A172 (cell line): ENCODE measurements at places on chromosomes 7 and 10. TPM values are rescaled to one million over a fixed set of nuclear protein-coding genes. Genes with fewer than 3 reads are reported as not detected.

DNA sequence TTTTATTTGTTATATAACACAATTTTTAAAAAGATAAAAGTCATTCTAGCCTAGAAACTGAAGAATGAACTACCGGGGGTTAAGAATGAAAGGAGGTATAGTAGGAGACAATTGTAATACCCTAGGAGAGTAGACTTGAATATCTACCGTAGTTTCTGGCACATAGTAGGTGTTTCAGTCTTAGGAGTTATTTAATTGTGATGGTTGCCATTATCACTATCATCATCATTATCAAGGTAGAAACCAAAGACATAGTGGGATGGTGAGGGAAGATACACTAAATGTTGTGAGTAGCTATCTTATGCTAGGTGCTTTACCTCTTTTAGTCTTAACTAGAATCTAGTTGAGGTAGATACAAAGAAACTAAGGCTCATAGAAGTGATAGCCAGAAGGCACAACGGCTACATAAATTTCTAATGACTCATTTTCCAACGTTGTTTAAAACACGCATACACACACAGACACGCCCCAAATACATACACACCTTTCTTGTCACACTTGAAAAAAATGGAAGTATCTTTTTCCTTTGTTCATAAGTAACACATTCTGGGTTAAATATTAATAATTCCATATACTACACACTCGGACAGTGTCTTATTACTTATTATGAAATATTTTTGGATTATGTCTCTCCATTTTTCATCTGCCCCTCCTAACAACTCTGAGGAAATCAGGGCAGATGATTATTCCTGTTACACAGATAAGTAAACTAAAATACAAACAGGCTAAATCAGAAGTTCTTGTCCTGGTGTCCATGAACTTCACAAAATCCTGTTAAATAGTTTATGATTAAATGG, 2.0 kb upstream of the ANLN start:
- DNase-seq, result no peak

DNA sequence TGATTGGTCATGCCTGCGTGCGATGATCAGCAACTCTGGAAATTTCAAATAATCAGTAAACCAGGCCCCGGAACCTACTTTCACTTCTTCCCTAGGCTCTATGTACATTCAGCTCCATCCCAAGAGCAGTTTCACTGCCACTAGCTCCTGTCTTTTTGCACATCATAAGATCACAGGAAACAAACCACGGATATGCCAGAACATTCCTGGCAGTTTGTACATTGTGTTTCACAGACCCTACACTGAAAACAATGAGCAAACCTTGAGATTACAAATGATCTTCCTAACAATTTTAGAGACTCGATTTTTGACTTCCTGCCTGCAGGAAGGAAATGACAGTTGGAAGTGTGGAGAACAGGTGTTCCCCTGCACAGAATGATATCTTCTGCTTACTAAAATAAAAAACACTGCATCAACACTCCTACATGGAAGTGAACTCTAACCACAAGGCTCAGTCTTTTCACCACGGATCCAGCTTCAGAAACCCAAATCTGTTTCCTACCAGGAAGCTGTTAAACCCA, 7.6 kb upstream of the TMEM236 start:
- no peak for DNase-seq

DNA sequence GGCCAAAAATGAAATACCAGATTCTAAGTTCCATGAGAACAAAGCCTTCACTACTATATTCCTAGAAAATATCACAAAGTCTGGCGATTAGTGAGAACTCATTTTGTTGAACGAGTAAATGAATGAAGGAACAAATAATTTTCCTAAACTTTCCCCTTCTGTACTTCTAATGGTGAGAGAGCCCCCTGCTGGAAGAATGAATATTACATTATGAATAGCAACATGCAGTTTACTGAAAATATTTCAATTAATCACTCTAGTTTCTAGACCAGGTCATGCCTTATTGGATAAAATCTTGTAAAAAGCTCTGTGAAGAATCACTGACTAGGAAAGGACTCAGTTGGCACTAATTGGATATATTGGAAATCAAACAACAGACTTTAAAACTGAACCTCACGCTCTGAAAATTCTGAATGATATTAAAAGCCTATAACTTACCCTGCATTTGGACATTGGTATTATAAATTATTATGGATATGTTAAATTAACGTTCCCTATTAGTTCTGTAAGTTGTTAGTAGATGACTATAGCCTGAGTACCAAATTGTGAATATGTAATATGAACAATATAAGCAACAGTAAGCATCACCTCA, 32.4 kb upstream of the MTPN start:
- peak; percentile 27 for DNase-seq

- no peak for DNase-seq
Measured at GRCh38 chr7:22214000-22214399, 143.0 kb downstream of the RAPGEF5 start.

- no peak for DNase-seq
Measured at GRCh38 chr10:6578251-6578771, 1.8 kb downstream of the PRKCQ start.

DNA sequence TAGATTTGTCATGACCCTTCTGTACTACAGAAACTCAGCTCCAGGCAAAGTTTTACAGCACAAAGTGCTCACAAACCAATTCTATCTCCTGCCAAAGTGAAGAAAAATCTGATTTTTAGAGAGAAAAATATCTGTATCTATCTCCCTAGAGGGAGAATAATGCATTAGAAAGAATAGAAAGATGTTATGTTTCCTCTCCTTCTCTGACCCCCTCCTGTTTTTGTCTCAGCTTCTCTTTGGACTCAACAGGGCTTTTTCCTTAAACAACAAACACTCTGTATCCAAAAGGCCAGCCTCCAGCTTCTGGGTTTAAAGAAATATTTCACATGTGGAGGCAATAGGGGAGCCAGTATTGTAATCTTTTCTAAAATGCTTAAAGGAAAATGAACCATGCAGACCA, 627.4 kb downstream of the REEP3 start:
- DNase-seq, result no peak

DNA sequence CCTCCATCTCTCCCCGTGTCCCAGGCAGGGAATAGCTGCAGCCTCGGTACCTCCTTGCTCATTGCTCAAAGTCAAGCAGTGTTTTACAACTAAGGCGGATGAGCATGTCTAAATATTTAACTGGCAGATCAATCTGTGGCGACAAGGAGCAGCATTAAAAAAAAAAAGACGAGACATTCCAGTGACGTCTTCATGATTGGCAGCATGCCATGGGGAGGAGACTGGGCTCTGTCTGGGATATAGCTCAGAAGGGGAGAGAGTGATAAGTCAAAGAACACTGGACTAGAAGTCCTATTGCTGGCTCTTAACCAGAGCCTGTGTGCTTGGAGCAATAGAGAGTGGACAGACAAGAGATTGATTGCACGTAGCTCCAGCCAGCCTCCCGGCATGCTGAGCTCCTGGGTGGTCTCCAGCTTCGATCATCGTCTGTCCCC, 287.5 kb upstream of the PODXL start:
- peak; percentile 18 for DNase-seq

DNA sequence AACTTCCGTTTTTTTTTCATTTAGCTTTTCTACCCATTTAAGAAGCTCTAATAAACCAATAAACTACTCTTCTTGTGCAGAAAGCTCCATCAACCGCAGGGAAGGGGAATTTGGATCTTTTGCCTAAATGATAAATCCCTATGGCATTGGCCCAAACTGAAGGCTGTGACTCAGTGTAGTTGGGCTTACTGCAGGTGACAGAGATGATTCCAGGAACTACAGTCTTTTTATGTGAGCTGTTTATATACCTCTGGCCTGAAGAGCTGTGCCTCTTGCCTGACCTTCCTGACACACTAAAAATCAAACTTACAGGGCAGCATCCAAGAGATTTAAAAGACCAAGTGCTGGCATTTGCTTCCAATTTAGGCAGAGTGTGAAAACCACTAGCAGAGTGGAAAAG, 25.2 kb downstream of the ABCB1 start:
- peak; percentile 51 for DNase-seq

DNA sequence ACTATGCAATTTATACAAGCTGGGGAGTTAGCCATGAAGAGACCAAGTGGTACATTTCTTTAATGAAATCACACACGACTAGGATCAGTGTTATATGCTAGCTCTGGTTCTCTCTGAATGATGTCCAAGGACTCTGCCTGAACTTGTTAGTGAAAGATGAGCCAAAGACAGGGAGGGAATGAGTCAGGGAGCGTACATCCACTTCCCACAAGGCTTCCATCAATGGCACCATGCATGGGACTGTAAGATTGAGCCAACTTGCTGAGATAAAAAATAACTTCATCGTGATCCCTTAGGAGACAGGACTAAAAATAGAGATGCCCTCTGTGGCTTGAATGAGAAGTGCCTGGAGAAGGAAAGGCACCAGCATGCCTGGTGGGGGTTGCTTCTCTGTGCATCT, 629.7 kb downstream of the ACTR3B start:
- no peak for DNase-seq

- DNase-seq, result peak; percentile 81
Measured at GRCh38 chr7:69399401-69399800, 198.9 kb upstream of the AUTS2 start.

DNA sequence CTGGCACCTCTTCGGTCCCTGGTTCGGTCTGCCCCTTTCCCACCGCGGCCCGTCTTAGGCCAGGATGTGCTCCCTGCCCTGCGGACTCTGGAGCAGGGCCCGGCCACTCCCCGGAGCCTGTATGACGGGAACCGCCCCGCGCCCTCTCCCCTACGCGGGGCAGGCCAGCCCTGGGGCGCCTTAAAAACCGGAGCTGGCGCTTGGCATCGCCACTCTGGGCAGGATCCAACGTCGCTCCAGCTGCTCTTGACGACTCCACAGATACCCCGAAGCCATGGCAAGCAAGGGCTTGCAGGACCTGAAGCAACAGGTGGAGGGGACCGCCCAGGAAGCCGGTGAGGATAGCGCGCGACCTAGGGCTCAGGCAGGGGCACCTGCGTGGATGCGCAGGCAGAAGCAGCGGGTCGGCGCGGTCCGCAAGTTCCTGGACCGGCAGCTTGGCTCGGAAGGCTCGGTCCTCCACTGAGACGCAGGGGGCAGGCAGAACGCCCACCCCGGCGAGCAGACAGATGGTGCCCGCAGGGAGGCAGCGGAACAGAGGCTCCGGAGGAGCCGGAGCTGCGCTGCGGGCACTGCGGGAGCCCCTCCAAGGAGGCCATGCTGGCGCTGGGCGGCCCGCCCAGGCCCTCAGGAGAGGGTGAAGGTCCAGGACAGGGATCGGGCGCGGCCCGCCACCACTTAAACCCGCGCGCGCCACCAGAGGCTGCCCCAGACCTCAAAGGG, at the start of gene ADIRF:
ADIRF (plus strand) TSS at position 212 of the 723 bp plus-strand sequence; CDS start at position 275, 63 bp downstream.
- no peak for DNase-seq

DNA sequence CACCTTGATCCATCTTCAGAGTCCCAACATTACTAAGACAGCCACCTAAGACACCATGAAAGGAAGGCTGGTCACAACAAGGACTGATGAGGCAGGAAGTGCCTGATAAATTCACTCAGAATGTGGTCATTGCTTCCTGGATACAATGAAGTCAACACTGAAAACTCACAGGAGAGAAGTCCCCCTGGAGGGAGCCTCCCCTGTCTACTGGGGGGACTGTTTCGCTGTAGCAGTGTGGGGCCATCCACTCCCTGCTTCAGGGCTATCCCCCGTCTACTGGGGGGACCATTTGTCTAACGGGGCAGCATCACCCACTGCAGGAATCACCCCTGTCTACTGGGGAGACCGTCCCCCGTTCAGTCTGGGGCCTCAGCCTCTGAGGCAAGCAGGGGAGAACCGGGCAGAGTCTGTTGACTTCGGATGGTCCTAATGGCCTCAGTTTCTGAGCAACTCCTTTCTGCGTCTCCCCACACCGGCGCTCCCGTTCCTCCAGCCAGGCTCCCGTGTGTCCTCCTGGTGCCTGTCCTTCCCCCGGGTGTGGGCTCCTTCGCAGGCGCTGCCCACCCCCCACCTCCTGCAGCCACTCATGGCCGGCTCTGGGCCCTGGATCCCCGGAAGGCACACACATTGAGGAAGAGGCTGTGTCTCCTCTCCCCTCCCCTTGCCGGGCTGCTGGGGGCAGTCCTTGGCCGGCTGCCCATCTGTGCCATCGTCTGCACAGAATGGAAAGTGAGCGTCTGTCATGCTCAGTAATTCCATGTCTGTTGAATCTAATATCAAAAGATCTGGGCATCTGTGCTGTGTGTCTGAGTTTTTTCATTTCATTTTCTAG, 59.9 kb upstream of the DNAJB6 start:
- DNase-seq, result peak; percentile 53

DNA sequence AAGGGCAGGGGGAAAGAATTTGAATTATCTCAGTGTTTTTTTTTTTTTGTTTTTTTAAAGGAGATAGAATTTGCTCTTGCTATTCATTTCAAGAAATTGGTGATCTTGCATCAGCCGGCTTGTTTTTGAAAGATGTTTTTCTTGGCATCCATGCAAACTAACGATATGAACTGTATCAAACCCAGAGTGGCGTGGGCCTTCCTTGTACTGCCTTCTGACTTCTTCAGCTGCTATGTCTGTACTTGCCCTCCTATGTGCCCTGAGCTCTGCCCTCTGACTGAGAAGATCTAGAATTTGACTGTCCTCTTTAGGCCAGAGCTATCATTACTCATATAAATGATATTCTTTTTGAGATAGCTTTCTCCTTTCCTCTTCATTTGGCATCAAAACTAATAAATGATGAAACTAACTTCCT, 183.1 kb downstream of the EXOC4 start:
- DNase-seq, result peak; percentile 5

GRCh38 chr10:69910561-69910960, 108.9 kb downstream of the COL13A1 start:
- DNase-seq, result no peak

PDZD7 gene
- total RNA-seq, result 2.2 and 5.0 TPM in 2 replicates

ANXA7 gene
- 200 and 216 TPM in 2 replicates for total RNA-seq

OR6B1 gene
- total RNA-seq, result not detected in 2 replicates

CCM2 gene
- 67.4 and 70.8 TPM in 2 replicates for total RNA-seq

LRRN3 gene
- not detected in 2 replicates for total RNA-seq

CYP2W1 gene
- total RNA-seq, result not detected in 2 replicates

AKAP9 gene
- 24.3 and 30.9 TPM in 2 replicates for total RNA-seq

FAM25A gene
- total RNA-seq, result not detected in 2 replicates
